Stimulated activated CD4-positive, alpha-beta T cell treated with anti-CD3 and anti-CD28 coated beads, TNF-alpha, amount 100 ng/mL, for 4 hours (primary cell): ENCODE measurements at places on chromosomes 2 and 18.

- no peak for DNase-seq
Observed at GRCh38 chr2:129203331-129203730, 776.1 kb upstream of the RAB6C start.

GRCh38 chr2:73297151-73297559 lies 3.8 kb upstream of the EGR4 start:
- no peak for DNase-seq

DNA sequence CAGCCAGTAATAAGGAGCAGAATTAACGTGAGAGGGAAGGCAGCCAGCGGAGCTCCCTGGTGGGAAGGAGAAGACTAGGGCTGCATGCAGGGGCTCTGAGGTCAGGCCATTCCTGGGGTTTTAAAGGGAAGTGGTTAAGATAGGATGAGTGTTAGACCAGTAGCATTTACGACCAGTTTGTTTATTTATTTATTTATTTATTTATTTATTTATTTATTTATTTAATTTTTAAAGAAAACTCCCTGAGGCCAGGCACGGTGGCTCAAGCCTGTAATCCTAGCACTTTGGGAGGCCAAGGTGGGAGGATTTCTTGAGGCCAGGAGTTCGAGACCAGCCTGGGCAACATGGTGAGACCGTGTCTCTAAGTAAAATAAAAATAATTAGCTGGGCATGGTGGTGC lies 152.8 kb downstream of the FHOD3 start:
- no peak for DNase-seq

- no peak for DNase-seq
Observed at GRCh38 chr2:218482651-218483050, 63.7 kb downstream of the VIL1 start.

DNA sequence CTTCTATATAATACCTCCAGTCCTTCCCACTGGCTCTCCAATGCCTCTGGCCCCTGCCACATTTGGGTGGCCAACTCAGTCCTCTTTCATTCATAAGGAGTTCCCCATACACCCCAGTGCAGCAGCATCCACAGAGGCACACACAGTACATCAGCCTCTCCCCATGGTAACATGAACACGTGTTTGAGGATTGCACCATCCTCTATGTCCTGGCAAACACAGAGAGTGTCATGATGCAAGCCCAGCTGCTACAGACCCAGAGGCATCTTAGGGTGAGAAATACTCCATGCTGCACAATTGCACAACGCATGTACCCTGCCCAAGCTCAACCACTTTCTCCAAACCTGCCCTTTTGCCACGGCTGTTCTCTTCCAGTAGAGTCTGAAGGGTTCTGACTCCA lies 11.5 kb downstream of the IGFBP5 start:
- no peak for DNase-seq

DNA sequence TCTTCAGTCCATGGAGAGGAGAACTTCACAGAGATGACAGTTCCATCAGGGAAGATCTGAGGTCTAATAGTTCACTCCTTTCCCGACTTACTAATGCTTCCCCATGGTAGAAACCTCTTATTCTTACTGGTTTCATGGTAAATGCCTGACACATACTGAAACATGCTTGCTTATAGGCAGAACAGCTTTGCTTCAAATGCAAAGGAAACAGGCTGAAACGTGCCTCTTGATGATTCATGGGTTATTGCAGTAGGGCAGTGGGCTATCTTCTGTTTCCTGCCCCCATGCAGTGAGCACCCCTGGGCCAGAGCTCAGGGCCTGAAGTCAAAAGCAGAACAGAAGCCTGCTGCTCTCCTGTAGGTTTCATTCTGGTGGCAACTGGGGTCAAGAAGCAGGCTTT lies 223.5 kb downstream of the RDH14 start:
- no peak for DNase-seq

DNA sequence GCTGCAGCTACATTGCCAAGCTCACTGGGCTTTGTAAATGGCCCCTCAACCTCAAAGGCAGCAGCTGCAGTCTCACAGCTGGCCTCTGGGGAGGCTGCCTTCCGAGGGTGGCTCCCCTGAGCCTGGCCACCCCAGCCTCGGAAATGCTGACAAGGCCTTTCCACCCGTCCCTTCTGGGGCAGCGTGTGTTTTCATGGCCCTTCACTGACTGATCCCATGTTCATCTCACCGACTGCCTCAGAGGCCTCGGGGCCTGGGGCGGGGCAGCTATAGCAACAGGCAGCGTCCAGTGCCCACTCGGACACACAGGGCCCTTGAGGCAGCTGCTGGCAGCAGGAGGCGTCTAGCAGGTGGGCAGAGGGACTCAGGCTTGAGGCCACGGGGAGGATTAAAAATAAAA lies 149.7 kb downstream of the GLI2 start:
- no peak for DNase-seq

DNA sequence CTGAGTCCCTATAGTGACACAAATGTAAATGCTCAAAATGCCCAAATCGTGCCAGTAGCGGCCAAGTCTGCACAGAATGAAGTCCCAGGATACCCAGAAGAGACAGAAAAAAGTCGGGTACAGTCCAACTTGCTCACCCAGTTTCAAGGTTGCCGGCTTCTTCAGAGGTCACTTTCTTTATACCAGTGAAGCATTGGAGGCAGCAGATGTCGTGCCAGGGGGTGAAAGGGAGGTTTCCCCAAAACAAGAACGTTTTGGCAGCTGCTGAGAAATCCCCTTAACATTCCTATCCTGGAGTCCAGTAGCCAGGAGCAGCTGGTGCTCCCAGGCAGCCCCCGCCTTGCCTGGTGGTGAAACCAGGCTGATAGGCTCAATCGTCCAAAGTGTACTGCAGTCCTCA lies 58.1 kb upstream of the MCFD2 start:
- DNase-seq = no peak

DNA sequence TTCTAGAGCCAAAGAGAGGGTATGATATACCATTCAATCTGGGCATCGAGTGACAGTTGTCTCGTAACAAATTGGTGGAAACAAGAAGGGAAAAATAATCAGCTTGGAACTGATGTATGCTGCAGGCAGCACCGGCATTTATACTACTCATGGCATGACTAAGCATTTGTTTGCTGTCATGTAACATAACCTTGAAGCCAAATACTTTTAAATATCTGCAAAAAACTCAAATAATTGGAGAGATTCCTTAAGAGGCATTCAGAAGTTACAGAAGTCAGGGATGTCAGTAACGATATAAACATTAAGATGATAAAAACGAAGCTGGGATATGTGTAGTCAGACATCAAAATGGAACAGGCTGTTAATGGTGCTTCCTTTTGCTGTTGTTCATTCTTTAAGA lies 157.3 kb upstream of the MMADHC start:
- DNase-seq = no peak

DNA sequence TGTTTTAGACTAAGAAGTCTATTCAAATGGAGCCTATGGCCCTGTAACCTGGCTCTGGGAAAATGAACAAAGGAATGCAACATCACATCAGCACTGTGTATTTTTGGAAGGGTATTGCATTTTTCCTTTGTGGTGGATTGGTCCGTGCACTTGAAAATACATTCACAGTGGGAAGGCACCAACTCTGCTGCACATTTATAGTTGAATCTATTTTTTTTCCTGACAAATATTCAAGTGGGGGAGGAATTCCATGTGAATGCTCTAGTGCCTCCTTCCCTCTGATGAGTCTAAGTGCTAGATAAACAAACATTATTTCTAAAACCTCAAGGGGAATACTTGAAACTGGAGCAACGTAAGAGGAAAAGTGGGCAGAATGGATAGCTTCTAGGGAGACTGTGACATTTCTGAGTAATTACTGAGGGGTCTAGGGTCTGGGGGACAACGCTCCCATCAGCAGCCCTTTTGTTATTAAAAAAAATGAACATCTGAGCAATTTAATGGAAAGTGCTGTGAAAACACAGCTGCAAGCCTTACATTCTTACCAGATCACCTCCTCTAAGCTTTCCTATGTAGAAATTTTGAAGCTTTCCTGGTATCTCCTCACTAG lies 208.2 kb downstream of the SLC8A1 start:
- DNase-seq = no peak

- DNase-seq = no peak
Observed at GRCh38 chr18:45439851-45440645, 175.2 kb upstream of the SLC14A2 start.

DNA sequence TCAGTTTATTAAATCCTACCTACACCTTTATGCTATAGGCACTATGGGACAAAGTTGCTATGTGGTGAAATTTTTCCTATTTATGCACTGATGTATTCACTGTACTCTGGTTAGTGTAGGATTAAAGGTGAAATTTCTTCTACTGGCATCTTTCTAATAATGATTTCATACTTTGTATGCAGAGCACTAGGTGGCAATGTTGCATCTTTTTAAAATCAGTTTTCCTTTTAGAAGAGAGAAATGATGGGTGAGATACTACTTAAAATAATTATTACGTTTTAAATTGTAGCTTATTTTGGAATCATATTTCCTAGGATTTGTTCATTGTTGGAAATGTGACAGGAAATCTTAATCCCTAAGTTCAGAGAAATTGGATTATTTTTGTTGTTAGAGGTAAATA lies 150.9 kb downstream of the CD8B2 start:
- DNase-seq = no peak

DNA sequence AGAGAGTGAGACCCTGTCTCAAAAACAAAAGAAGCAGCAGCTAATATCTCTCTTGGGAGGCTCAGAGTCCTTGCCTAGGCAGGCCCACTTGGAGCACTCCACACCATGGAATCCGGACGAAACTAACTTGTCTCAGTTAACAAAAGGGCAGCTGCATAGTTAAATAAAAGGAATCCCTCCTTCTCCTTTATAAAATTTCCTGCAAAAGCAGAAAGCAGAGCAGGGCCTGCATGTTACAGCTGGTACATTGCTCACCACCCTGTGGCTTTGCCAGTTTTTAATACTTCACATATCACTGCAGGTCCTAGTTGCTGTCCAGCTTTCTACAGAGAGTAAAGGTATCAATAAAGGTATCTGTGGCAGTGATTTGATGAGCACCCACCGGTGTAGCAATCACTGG lies 93.6 kb downstream of the ASAP2 start:
- no peak for DNase-seq

DNA sequence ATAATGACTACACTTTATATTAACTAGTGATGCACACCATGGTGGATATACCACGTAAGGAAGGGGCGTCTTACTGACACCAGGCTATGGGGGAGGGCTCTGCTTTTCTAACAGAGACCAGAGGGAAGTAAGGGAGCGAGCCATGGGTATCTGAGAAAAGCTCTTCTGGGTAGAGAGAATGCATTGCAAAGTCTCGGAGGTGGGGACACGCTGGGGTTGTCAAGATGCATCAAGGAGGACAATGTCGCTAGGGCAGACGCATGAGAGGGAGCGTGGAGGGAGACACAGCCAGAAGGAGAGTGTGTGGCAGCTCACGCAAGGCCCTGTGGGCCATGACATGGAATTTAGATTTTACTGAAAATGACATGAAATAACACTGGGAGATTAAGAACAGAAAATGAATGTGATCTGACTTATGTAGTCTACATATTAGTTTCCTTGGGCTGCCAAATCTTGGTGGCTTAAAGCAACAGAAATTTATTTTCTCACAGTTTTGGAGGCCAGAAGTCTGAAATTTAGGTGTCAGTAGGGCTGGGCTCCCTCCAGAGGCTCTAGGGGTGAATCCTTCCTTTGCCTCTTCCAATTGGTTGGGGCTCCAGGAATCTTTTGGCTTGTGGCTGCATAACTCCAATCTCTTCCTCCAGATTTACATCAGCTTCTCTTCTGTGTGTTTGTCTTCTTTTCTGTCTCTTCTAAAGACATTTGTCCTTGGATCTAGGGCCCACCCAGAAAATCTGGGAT lies 352.2 kb downstream of the CYRIA start:
- DNase-seq = no peak

DNA sequence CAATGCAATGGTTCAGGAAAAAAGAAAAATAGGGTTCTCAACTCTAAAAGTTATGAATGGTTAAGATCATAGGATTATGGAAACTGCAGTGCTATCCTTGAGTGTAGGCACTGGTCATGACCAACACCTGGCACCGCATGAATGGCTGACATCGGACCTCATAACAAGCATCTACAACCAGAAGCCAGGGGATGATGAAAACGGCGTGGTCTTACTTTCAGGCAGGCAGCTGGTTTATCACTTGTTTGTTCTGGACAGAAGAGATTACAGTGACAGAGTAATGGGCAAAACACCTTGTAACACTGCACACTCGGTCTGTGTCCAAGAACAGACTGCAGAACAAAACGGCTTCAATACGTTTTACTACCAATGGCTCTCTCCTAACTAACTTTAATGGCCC lies 132.8 kb downstream of the STK39 start:
- DNase-seq = no peak

GRCh38 chr18:5334456-5335075 lies 39.0 kb upstream of the ZBTB14 start:
- no peak for DNase-seq

- no peak for DNase-seq
Observed at GRCh38 chr2:127187831-127188230, 32.3 kb downstream of the CYP27C1 start.

GRCh38 chr2:64062840-64063239 lies 43.6 kb upstream of the VPS54 start:
- no peak for DNase-seq

DNA sequence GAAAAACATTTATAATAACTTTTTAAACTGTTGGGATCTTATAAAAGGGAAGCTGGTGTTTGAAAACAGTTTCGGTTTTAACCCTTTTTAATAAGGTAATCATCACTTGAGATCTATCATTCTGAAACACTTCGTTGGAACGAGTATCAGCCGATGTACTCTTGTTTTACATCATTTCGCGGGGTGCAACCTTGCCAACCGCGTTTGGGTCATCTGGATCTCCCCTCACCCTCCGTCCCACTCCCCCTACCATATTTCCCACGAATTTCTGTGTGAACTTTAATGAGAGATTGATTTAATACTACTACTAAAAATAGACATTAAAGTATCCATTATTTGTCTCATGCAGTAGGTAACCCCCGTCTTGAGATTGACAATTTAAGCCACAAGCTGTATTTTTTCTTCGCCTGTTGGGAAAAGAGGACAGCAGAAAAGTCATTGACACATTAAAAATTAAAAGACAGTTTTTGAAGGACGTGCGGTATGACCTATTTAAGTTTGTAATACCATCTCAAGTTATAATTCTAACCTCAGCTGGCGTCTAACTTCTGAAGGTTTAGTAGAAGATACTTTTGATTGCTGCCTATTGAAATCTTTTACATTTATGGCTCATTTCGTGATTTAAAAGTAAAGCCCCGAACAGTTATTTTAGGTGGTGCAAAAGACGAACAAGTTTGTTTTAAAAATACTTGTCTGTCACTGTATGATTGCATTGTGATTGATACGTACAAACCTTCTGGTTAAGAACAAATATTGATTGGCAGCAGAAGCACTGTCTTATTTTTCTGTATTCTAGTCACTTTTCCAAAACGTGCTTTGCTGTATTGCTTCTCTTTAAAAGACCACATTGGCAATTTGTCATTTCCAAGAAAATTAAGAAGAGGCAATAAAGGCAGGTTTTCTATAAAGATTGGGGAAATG lies 1.5 kb downstream of the CREB1 start:
- no peak for DNase-seq

- DNase-seq = no peak
Observed at GRCh38 chr2:57894381-57894780, 152.2 kb upstream of the VRK2 start.

- DNase-seq = no peak
Observed at GRCh38 chr2:64143169-64144056, 807 bp downstream of the PELI1 start.
